Hepatocyte (in vitro differentiated cells): ENCODE measurements at places on chromosomes 6 and 20. TPM values are rescaled to one million over a fixed set of nuclear protein-coding genes. Genes with fewer than 3 reads are reported as not detected.

DNA sequence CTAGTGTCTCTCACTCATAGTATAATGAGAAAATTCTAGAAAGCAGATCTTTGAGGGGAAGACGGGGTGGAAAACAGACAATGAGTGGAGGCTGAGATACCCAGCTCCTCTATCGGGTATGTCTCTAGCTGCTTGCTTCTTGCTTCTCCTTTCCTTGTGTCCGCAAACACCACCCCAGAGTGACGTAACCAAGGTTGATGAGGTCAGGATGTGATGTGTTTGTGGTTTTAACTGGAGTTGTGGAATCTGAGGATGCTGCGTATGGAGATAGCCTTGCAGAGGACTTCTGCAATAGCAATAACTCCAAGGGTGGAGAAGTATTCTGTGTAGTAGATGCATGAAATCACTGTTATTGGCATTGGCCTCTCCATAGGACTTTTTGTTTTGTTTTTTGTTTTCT, 132.7 kb upstream of the IFNGR1 start:
- peaks cover 16% of the 10 kb centered on the region for H3K4me1 ChIP-seq
- peak overlapping the region; percentile 40 for H3K27ac ChIP-seq
- DNase-seq: peak; percentile 10
- H3K4me3 ChIP-seq: no peak overlapping the region
- H3K27me3 ChIP-seq: no peaks in the 10 kb centered on the region

KCNK15 gene
- 0.92 and 1.7 TPM in 2 replicates for total RNA-seq

PACRG gene
- 0.32 and 2.6 TPM in 2 replicates for total RNA-seq

DNA sequence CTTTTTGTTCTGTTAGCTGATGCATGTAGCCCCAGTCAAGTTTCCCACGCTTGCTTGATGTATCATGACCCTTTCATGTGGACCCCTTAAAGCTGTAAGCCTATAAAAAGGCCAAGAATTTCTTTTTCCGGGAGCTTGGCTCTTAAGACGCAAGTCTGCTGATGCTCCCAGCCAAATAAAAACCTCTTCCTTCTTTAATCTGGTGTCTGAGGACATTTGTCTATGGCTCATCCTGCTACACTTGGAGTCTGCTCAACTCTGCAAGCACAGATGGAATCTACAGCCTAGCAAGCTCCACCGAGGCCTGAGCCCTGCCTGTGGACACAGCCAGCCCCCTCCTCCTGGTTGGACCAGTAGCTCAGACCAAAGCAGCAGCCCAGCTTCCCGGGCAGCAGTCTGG, 3.4 kb downstream of the CST2 start:
- no peaks in the 10 kb centered on the region for H3K27me3 ChIP-seq
- peak; percentile 11 for DNase-seq
- H3K27ac ChIP-seq: no peak overlapping the region
- H3K4me3 ChIP-seq: no peak overlapping the region
- H3K4me1 ChIP-seq: no peaks in the 10 kb centered on the region

PGM3 gene
- 92.8 and 106 TPM in 2 replicates for total RNA-seq

- no peak overlapping the region for H3K27ac ChIP-seq
- H3K4me1 ChIP-seq: peaks cover 27% of the 10 kb centered on the region
- H3K4me3 ChIP-seq: no peak overlapping the region
- H3K36me3 ChIP-seq: no peaks in the 10 kb centered on the region
- H3K27me3 ChIP-seq: no peaks in the 10 kb centered on the region
- no peak for DNase-seq
Measured at GRCh38 chr20:17859002-17859615, 109.5 kb downstream of the SNX5 start.

CNR1 gene
- 4.4 and 5.2 TPM in 2 replicates for total RNA-seq

DNA sequence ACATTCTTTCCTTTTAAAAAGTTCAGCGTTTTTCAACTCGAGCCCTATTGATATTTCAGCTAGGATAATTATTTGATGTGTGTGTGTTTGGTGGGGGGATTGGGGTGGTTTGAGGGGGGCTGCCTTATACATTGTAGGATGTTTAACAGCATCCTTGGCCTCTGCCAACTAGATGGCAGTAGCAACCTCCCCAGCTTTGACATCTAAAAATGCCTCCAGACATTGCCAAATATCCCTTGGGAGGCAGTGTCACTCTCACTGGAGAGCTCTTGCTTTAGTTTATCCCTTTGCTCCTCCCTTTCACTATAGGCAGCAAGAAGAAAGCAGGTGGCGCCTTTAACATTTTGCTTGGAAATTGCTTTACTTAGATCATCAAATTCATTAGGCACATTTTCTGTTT, 14.6 kb upstream of the TP53TG5 start:
- no peaks in the 10 kb centered on the region for H3K4me1 ChIP-seq
- DNase-seq: no peak
- H3K36me3 ChIP-seq: no peaks in the 10 kb centered on the region
- H3K4me3 ChIP-seq: no peak overlapping the region
- H3K27ac ChIP-seq: no peak overlapping the region

- DNase-seq: no peak
Measured at GRCh38 chr6:41135062-41135832, 18.9 kb downstream of the TREML1 start.

C6orf89 gene
- 39.6 and 44.8 TPM in 2 replicates for total RNA-seq

- no peaks in the 10 kb centered on the region for H3K4me1 ChIP-seq
- no peak overlapping the region for H3K4me3 ChIP-seq
- DNase-seq: no peak
- H3K27ac ChIP-seq: no peak overlapping the region
- no peaks in the 10 kb centered on the region for H3K27me3 ChIP-seq
- H3K36me3 ChIP-seq: no peaks in the 10 kb centered on the region
Measured at GRCh38 chr6:130547723-130548122, 181.9 kb downstream of the TMEM200A start.

SRMS gene
- not detected in 2 replicates for total RNA-seq

DNA sequence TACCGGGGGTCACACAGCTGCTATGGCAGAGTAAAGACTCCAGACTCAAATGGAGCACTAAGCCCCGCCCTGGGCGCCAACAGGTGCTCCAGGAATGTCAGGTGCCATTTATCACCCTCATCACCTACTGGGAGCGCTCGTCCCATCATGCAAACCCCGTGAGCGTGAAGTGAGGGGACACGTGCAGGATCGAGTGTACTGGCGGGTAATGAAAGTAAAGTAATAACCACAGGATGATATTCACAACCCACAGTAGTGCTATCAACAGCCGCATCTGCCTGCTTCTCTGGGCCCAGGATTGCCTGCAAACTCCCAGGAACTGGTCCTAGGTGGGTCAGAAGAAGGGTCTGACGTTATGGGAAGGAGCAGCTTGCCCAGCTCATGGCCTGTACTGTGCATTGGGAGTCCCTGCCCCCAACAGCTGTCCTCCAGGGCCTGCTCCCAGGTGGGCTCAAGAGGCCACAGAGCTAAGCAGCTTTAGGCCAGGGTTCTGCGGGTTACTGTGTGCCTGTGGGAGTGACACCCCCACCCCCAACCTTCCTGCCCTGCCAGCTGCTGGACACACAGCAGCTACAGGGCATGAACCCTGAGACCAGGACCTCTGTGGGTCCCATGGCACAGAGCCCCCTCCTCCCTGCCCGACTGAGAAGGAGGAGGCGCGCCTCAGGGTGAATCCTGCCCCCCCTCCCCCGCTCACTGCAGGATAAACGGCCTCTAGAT, 120.5 kb upstream of the SULF2 start:
- H3K4me1 ChIP-seq: no peaks in the 10 kb centered on the region
- H3K27me3 ChIP-seq: no peaks in the 10 kb centered on the region
- no peaks in the 10 kb centered on the region for H3K36me3 ChIP-seq
- no peak overlapping the region for H3K27ac ChIP-seq

RAB32 gene
- total RNA-seq: 97.5 and 100 TPM in 2 replicates
